ENCODE measurements at places on chromosomes 2 and 18. TPM values are rescaled to one million over a fixed set of nuclear protein-coding genes. Genes with fewer than 3 reads are reported as not detected.

DNA sequence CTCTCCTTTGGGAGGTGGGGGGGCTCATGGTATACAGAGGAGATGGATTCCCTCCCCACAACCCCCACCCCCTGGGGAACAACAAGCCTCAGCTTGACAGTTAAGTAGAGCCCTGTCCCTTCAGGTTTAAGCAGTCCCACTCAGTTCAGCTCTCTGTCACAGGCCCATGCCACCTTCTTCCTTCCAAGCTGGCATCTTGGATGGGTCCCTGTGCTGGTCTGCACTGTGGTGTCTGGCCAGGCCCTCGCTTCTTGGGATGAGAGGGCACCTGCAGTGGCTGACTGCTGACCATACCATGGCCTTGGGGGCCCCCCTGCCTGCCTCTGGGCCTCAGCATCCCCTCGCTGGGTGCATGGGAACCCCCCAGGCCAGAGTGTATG is 20.4 kb upstream of the GPR17 start:
- DNase-seq, result no peak

SH3RF3 gene
- 1.4 TPM for total RNA-seq

DNA sequence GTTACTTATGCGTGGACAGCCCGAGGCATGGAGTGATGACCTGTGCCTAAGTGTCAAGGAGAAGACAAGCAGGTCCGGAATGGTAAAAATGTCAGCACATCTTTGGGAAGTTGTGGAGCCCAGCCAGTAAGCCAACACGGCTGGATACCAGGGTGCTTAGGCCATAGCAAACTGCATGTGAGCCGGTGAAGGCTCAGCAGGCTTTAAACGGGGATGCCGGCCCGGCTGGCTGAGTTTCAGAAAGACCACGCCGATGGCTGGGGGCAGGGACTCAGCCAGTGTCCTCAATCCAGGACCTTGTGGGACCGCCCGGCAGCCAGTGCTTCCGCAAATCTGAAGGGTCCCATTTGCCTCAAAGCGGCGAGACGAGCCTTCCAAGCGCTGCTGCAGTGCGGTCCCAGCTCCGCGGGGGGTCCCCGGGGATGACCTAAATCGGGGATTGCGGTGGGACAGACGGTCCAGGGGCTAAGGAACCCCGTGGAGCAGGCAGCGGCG is 946 bp upstream of the AGAP1 start:
- peak; percentile 52 for DNase-seq

GRCh38 chr2:229673676-229674075 is 40.7 kb downstream of the DNER start:
- DNase-seq, result no peak

GRCh38 chr18:41790687-41791086 is 164.3 kb upstream of the PIK3C3 start:
- no peak for DNase-seq

- DNase-seq, result no peak
Measured at GRCh38 chr2:225930687-225931086, 531.2 kb downstream of the NYAP2 start.

GRCh38 chr2:18425210-18425703 is 135.2 kb downstream of the RDH14 start:
- peak; percentile 43 for DNase-seq

GRCh38 chr2:138373993-138374408 is 127.6 kb upstream of the SPOPL start:
- peak; percentile 46 for DNase-seq

DNA sequence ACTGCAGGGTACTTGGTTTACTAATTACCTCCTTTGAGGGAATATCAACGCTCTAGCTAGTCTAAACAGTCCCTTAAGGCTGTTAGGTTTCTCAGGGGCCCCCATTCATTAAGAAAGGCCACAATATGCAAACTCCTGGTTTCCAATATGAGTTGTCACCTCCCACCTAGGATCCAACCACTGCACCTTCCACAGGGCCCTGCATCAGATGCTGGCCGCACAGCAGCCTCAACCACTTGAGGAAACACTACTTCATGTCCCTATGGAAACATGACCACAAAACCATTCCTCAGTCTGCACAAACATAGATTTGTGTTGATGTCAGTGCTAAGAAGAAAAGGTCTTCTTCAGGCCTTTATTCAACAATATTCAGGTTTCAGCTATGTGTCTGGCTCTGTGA is 40.9 kb downstream of the STAT4 start:
- no peak for DNase-seq

GRCh38 chr2:75647771-75648170 is 1.2 kb downstream of the MRPL19 start:
- DNase-seq, result no peak

GRCh38 chr2:86372641-86373502 is 35.4 kb upstream of the REEP1 start:
- peak; percentile 66 for DNase-seq

Measured in cardiac muscle cell (in vitro differentiated cells and primary cell).